ENCODE measurements at places on chromosomes 5 and 9.

GRCh38 chr5:115895821-115896220 is 54.1 kb downstream of the AP3S1 start:
- peak; percentile 48 for DNase-seq

GRCh38 chr5:34827588-34828506 is 11.1 kb upstream of the TTC23L start:
- no peak for DNase-seq

- DNase-seq = no peak
Observed at GRCh38 chr9:90169490-90169889, 473.1 kb downstream of the DIRAS2 start.

- DNase-seq = no peak
Observed at GRCh38 chr5:152297866-152298265, 107.2 kb downstream of the NMUR2 start.

DNA sequence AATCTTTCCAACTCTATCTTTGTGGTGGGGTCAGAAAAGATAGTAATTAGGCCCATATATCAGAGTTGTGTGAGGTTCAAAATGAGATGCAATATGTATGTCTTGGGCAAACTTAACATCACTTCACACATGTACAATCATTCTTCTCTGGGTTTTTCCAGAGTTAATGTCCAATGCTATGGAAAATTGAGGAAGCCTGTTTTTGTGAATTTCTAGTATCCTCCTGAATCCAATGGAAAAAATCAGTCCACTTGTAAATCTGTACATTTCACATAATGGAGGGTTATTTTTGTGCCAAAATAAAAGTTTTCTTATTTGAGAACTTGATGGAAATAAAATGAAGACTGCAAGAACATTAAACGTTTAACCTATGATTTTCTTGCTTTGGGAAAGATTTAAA is 155.6 kb upstream of the SEMA6A start:
- no peak for DNase-seq

GRCh38 chr5:169694091-169694625 is 57.1 kb downstream of the DOCK2 start:
- DNase-seq = no peak

DNA sequence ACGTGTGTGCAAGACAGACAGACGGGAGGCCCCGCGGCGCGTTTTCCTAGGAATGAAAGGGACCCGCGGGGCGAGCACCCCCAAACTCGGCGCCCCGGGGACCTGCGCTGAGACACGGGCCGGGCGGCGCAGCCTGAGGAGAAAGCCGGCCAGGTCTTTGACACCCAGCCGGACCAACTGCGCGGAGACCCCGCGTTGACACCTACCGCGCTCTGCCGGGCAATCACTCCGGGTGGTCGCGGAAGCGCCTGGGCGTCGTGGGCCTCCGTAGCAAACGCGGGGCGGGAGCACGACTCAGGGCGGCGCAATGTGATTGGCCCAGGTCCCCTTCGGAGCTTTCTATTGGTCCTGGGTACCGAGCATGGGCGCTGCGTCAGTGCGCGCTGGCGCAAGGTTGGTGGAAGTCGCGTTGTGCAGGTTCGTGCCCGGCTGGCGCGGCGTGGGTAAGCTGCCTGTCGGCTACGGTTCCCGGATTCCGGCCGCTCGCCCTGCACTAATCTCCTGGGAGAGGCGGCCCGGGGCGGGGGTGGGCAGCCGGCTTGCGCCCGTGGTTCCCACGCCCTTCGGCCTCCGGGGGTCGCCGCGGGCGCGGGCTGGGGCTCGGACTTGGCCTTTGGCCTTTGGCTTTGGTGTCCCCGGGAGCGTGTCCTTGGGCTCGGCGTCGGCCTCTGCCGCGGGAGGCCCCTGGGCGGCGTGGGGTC is at the start of the genes FASTKD3 and MTRR:
Gene FASTKD3, minus strand, starts transcription at position 259 of the 701 bp plus-strand sequence. CDS start 948 bp downstream, outside the sequence.
Gene MTRR, plus strand, starts transcription at position 376 of the 701 bp plus-strand sequence. CDS start 1,647 bp downstream, outside the sequence.
- peak; percentile 98 for DNase-seq

DNA sequence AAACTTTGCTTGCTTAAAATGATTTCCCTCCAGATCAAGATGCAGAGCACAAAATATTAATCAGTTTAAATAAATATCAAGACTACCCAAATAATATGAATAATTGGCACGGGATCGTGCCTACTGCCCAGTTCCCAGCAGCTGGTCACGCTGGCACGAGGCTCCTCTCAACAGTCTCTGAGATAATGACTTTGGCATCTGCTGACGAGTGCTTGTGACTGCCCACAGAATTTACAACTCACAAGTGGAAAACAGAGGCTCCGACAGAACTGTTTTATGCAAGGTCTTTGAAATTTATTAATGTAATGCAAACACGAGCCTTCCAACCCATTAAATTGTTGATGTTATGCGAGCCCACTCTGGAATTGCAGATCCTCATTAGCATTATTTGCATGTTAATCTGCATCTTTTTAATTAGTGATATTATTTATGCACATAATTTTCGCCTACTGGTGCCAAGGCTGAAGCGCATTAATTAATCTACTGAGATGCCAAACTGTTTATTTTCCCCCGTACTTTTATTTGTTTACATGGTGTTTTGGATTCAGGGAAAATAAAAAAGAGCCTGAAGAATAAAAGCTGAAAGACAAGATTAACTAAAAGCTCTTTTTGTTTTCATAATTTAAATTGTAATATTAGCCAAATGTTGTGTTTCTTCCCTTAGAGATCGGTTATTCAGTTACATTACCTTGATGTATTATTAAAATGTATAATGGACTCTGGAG is 369.3 kb upstream of the IRX1 start:
- DNase-seq = no peak

DNA sequence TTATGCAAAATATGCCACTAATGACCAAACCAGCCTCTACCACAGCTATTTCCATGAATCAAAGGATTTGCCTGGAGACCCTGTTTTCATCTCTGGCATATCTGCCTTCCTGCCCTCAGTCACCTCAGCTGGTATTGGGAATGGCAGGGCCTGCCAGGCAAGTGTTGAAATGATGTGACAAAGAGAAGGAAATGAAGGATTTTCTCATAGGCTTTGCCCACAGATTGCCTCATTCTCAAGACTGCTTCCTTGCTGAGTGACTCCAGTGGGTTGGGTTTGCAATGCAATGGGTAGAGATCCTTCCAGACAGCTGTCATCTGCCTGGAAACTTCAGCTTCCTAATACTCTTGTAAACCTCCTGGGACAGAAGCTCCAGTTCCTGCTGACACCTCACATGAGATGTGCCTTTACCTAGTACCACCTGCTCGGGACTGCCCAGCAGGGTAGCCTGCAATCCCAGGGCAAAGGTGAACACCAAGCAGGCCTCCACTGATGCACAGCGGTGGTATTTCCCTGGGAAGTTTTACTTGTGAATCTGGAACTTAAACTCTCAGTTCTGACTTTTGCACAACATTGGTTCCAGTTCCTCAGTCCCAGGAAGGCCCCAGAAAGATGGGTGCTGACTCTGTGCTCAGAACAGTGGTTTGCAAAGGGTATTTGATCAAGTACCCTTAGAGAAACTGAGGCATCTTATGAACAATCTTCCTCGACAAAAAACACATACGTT is 64.8 kb upstream of the SLC1A1 start:
- DNase-seq = peak; percentile 52

DNA sequence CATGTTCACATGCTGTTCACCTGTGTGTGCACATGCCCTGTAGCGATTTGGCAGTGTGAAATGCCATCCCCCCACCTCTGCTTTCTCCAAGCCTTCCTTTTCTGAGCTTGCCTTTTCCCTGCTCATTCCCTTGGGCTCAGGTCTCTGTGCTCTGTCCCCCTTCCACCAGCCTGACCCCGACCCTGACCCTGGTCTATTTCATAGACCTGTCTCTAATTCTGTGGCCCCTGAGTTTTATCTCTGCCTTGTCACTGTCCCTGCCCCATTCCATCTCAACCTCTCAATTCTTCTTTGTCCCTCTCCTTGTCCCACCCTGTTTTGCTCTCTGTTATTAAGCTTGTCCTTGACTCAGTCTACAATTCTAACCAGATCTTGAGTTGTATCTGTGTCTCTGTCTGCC is 735 bp downstream of the ARAP3 start:
- no peak for DNase-seq

DNA sequence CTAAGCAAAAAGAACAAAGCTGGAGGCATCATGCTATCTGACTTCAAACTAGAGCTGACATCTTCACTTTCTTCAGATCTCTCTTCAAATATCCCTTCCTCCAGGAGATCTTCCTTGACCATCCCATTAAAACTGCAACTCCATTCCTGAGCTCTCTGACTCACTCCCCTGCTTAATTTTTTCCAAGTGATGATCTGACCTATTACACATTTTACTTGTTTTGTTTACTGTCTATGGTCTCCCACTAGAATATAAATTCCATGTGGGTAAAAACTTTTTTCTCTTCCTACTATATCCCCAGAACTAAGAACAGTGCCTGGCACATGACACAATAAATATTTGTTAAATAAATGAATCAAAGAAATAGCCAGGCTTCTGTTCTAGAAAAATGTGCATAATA is 87.5 kb downstream of the SLIT3 start:
- DNase-seq = peak; percentile 75

GRCh38 chr9:135439916-135440315 is 39.7 kb upstream of the PPP1R26 start:
- DNase-seq = no peak

DNA sequence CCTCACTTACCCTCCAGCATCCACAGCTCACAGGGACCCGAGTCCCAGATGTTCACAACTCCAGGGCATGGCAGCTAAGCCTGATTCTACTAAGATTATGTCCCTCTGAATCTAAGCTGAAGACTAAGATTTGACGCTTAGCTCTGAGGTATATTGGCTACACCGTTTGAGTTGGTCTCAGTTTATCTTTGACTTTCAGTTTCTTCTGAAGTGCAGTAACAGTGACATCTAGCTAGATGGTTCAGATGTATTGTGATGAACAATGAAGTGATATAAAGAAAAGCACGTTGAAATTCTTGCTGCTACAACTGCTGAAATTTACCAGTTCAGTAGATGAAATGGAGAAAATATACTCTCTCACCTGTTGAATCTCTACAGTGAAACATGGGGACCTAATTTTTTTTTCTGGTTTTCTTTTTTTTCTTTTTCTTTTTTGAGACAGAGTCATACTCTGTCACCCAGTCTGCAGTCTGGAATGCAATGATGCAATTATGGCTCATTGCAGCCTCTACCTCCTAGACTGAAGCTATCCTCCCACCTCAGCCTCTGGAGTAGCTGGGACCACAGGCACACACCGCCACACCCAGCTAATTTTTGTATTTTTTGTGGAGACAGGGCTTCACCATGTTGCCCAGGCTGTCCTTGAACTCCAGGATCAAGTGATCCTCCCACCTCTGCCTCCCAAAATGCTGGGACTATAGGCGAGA is 15.7 kb downstream of the RFK start:
- DNase-seq = no peak

DNA sequence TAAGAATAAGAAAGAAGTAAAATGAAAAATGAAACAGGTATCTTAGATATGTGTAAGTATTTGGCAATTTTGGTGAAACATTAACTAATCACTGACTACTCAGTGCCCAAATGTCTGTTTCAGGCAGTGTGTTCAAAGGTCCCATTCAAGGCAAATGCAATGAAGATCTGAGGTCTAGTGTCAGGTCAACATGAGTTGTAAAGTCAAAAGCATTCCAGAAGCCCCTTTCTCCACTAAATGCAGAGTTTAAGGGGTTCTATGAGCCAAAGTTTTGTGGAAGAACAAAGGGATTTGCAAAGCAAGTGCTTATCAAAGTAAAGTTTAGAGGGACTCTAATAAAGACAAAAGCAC is 71.0 kb upstream of the GPBP1 start:
- no peak for DNase-seq

- no peak for DNase-seq
Observed at GRCh38 chr9:6239048-6239461, 23.4 kb downstream of the IL33 start.

- no peak for DNase-seq
Observed at GRCh38 chr9:131361202-131361833, 32.6 kb upstream of the PRRC2B start.

DNA sequence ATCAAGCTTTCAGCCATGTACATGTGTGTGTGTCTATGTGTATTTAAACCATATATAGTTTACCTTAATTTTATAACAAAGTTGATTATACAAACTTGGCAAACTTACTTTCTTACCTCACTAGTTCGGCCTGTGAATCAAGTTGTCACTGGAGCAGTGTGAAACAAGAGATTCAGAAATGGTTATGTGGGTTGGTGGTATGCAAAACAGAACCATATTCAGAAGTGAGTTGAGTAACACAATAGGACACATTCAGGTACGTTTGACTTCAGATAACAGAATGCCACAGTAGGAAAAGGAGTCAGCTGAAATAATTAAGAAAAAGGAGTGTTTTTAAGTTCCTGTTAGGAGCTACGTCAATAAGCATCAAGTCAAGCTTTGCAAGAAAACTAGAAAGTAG is 21.5 kb downstream of the XPA start:
- no peak for DNase-seq

GRCh38 chr5:58458141-58458742 is 1.6 kb downstream of the PLK2 start:
- no peak for DNase-seq

DNA sequence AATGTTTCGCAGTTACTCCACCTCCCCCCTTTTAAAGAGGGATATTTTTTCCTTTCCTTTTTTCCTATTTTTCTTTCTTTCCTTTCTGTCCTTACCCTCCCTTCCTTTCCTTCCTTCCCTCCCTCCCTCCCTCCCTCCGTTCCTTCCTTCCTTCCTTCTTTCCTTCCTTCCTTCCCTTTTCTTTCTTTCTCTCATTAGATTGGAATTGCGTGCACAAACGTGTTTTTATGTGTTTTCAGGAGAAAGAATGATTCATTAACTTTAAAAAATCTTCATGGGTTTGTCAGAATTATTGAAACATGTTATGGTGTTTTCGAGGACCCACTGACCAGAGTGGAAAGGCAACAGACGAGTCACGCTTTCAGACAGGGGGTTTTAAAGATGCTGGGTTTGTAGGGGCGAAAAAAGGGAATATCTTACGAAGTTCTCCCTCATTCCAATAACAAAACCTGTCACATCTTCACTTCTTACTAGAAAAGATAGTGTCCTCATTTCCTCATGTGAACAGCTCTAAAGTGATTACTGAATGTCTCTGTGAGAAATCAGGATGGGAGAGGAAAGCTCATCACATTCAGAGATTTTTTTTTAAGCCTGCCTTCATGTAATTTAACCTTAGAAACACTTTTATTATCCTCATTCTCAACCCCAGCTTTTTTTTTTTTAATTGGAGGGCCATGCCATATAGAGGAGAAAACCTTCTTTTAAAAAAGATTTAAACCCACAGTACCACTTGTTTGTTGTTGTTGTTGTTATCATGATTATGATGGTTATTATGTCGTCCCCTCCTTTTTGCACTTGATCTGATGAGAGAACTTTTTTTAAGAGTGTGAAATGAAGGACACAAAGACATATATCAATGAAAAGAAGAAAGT is 21.9 kb downstream of the NR2F1 start:
- DNase-seq = no peak

DNA sequence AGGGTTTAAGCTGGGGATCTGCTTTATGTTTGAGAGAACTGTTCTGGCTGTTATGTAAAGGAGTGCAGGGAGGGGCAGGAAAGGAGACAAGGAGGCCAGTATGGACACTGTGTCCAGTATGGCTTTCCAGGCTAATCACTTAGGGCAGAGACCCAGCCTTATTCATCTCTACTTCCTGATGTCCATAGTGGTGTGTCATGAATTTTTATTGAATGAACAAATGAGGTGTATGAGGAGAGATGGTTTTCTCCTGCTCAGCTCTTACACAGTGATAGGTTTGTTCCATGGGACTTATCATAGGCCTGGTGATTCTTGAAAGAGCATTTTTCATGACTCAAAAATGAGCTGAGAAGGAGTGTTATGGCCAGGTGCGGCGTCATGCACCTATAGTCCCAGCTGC is 20.5 kb upstream of the FGFR4 start:
- no peak for DNase-seq

All from GM03348 (cell line).